Stimulated activated CD8-positive, alpha-beta memory T cell treated with anti-CD3 and anti-CD28 coated beads, Interleukin-7, amount 100 ng/mL, for 1 hour (primary cell): ENCODE measurements at places on chromosomes 11 and 22.

DNA sequence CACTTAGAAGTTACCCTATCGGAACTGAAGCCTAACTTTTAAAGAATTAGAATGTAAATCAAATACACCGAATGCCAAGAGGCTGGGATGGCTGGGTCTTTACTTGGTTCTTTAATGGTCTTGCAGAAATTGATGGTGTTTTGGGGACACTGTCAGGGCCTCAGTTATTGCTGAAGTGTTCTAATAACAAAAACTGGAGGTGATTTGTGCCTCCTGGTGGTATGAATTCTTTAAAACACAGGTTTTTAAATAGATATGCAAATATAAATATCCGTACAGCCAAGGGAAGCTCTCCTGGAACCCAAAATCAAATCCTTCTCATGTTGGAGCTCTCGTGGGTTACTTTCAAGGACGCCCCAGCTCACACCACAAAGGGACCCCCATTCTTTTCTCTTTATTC lies 19.3 kb upstream of the TMPRSS5 start:
- no peak for DNase-seq

DNA sequence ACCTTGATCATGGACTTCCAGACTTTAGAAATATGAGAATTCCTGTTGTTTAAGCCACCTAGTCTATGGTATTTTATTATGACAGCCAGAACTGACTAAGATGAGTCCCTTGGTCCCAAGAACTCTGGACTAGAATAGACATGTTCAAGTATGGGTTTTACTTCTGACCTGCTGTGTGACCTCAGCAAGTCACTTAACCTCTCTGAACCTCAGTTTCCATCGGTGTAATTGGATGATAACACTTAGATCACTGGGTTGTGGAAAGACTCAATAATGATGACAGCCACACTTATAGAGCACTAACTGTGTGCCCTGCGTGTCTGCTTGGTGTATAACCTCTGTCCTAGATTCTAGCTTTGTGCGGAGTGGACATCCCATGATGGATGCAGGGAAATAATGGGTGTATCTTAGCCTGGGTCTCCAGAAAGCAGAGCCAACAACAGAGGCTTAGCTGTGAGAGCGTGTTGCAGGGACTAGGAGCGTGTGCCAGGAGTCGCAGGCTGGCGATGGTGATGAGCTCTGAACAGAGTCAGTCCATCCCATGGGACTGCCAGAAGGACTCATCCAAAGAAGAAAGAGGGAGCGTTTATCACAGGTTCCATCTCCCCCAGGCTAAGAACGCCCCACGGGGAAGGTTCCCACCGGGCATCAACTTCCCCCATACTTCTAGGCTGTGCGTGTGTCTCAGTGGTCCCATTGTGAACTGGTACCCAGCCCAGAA lies 93.2 kb upstream of the TP53I11 start:
- DNase-seq = no peak

DNA sequence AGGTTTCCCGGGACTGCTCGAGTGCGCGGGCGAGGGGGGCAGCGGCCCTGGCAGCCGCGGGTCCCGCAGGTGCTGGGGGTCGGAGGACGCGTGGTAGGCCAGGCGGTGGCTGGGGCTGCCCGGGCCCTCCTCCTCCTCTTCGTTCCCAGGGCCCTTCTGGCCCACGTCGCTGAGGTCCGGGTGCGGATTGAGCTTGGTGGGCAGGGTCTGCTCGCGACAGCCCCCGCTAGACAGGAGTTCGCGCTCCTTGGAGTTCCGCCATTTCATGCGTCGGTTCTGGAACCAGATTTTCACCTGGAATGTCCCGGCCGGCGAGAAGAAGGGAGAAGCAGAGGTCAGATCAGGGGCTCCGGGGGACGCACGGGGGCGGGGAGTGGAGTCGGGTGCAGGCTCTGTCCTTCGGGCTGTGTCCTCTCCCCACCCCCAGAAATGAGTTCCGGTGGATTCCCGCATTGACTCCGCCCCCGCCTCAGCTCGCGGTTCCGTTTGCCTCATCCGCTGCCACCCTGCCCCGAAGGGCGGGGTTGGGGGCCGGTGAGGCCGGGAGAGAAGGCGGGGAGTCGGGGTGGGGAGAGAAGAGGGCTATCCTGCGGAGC lies 3.9 kb downstream of the DBX1 start:
- DNase-seq = peak; percentile 25

DNA sequence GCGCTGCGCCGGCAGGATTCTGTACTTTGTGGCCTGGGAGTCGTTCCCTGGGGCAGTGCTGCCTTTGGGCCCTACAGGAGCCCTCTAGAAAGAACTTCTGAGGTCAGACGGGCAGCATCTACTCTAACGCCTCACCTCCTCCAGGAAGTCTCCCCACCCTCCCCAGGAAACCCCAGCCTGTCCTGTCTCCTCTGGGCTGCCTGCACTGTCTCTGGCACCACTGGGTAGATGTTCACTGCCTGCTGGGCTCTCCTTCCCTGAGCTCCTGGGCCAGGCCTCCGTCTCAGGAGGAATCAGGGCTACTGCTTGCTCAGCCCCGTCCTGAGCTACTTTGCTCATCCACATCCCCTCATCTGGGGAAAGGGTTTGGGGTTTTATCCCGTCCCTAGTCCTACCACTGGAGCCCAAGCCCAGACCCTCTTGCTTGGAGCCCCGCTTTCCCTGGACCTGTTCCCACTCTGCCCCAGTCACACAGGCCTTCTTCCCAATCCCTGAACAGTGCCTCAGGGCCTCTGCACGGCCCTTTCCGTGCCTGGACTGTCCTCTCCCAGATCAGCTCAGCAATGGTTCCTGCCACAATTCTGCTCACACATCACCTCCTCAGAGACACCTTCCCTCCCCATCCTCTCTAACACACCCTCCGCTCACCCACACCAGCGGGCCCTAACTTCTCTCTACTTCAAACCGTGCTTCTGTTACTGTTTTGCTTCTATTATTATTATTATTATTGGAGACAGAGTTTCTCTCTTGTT lies 11.3 kb upstream of the TREH start:
- no peak for DNase-seq

DNA sequence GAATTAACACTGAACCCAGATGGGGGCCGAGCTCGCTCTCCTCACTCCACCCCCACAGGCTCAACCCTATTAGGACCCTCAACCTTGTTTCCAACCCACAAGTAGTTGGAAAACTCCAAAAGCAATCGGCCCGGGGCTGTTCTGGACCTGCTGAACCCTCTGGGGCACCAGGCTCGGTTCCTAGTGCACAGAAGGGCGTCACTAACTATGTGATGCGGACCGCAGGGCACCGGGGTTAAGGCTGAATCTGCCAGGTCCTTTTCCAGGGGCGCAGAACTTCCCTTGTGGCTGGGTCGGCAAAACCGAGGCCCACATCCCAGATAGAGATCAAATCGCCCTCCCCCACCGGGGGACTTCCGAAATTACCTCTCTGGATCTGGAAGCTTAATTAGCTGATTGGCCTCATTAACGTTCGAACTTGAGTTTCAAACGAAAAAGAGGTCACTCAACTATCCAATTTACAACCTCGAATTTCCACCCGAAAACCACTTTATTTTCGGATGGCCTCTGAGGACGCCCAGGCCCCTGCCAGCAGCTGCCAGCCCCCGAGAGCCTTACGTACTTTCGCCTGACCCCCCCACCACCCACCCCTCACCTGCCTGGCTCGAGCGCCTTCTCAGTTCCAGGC lies 1.7 kb downstream of the SHANK2 start:
- no peak for DNase-seq

GRCh38 chr11:131217313-131218310 lies 152.8 kb upstream of the NTM start:
- no peak for DNase-seq

GRCh38 chr11:18615628-18616392 lies 16.2 kb downstream of the MISFA start:
- no peak for DNase-seq

- DNase-seq = no peak
Measured at GRCh38 chr11:107713009-107713408, 1.2 kb upstream of the SLN start.

GRCh38 chr22:45686004-45686403 lies 14.4 kb downstream of the ATXN10 start:
- DNase-seq = no peak

- DNase-seq = no peak
Measured at GRCh38 chr22:42683578-42684283, 34.5 kb upstream of the CYB5R3 start.

DNA sequence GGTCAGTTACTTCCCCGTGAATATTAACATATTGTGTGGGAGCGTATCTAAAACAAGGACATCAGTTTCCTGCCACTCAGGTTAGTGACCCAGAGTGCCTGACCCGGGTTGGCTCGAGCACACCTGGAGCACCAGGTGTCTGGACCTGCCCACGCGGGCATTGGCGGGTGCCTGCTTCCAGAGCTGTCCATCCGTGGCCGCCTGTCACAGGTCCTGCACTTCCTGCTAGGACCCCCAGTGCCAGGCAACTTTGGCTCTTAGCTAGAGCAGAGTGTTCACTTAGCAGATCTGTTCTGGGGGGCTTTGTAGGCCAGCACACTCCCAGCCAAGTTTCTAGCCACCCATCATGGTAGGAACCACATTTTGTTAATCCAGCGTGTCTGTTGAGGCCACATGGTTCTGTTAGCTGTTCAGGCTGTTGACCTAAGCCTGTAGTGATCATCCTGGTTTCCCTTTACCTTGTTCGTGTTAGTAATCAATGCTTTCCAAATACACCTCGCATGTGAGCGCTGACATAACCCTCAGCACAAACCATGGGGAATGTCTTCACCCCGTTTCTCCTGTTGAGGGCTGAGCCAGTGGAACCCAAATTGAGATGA lies 29.5 kb downstream of the MOV10L1 start:
- no peak for DNase-seq

DNA sequence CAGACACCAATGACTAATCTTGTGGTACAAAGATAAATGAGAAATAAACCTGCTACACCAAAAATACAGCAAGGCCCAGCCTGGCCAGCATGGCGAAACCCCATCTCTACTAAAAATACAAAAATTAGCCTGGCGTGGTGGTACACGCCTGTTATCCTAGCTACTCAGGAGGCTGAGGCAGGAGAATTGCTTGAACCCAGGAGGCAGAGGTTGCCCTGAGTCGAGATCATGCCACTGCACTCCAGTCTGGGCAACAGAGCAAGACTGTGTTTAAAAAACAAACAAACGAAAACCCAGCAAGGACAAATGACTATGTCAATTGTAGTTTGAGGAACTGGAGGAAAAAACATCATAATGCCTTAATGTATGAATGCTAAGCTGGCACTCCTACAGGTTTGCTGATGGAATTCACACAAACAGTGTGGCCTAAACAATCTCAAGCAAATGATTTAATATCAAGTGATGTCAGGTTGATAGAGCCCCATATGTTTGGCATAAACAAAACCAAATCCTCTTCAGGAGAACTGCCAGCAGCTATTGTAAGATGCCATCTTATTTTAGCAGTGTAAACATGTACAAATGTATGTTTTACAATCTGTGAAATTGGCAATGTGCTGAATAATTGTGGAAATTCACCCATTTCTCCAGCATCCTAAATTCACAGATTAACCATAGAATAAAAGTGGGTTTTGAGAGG lies 20.0 kb downstream of the MMP7 start:
- no peak for DNase-seq

- no peak for DNase-seq
Measured at GRCh38 chr22:46501701-46502100, 35.7 kb downstream of the CELSR1 start.

DNA sequence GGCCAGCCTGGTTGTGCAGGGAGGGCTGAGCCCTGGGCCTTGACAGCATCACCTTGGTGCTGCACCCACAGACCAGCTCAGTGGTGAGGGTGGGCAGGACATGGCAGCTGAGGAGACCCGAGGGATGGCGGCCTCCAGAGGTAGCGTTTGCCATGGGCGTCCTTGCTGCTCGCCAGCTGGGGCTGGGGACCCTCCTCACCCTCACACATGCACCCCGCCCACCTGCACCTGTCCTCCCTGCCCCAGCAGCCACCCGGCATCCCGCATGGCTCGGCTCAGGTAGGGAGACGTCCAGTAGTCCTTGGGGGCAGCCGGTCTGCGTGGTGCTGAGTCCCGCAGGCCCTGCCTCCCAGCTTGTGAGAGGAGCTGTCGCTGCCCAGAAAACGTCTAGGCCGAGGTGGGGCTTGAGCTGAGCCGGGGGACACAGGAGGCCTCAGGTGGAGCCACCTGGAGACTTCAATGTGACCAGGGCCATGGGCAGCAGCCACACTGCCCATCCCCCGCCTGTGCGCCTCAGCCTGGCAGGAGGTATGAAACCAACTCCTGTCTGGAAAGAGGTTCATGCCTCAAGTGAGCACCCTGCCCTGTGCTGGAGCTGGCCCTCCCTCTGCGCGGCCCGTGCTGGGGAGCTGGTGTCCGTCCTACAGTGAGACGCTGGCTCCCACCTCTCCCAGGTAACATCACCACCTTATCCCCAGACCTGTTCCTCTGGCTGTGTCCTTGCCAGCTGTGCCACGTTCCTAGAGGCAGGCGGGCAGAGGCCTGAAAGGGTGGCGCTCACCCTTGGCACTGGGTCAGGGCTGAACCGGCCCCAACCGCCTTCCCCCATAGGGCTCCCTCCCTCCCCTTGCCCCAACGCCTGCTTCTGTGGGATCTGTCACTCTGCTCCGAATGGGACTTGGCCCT lies 3.3 kb upstream of the TRABD start:
- no peak for DNase-seq

DNA sequence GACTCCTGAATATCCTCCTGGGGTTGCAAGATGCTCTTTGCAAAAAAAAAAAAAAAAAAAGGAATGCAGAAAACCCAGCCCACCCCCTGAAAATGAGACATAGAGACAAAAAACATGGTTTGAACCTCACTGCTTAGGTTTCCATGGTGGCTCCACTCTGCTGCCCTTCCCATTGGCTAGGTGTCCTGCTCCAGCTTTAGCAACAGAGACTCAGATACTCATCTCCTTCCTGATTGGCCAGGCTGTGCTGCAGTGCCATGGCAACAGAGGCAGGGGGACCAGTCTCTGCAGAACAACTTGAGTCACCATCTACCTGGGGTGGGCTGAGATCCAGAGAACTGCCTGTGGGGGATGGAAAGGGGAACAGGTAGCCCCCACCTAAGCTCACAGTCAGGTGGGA lies 17.4 kb upstream of the YWHAH start:
- no peak for DNase-seq

DNA sequence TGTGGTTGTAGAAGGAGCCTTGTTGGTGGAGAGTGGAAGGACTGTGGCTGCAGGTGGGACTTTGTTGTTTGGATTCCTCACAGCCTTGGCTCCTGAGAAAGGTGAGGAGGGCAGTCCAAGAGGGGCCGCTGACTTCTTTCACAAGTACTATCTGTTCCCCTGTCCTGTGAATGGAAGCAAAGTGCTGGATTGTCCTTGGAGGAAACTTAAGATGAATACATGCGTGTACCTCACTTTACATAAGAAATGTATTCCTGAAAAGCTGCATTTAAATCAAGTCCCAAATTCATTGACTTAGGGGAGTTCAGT lies 2.4 kb downstream of the FUT4 start:
- DNase-seq = no peak

- DNase-seq = no peak
Measured at GRCh38 chr11:119152043-119152442, 3.2 kb downstream of the ABCG4 start.

GRCh38 chr11:67441098-67441563 lies 2.1 kb downstream of the CORO1B start:
- DNase-seq = no peak

GRCh38 chr11:10051868-10052586 lies 242.0 kb downstream of the SBF2 start:
- DNase-seq = no peak
